ENCODE measurements at places on chromosomes 11 and 22.

DNA sequence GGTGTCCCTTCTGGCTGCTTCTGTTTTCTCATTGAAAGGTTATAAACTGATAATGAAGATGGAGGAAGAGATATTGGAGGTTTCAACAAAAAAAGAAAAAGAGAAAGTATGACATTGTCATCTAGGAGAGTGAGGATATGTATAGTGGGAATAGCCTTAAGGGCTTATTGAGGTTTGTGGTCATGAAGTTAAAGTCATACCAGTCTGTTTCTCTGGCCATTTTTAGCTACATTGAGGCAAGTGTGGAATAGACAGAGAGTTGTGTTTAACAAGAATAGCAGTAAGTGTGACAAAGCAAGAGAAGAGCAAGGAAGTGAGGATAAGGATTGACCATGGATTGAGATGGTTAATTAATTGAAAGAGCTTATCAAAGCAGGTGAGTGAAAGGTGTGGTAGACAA lies 110.4 kb downstream of the ELP4 start:
- no peak for DNase-seq

GRCh38 chr11:112226831-112227401 lies 688 bp downstream of the PTS start:
- DNase-seq: no peak

DNA sequence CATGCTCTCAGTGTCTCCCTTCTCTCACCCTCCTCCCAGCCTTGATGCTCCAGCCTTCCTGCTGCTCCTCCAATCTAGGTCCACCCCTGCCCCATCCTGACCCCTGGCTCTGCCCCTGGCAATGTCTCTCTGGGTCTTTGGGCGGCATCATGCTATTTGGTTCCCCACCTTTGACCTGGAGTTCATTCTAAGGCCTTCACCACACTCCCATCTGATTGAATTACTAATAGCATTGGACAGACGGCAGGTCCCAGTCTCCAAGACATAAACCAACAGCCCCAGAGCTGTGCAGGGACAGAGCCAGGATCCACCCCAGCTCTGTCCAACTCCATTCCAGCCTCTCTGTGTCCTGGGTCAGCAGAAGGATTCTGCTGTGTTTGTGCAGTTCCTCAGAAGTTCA lies 7.2 kb downstream of the APOL4 start:
- DNase-seq: no peak

DNA sequence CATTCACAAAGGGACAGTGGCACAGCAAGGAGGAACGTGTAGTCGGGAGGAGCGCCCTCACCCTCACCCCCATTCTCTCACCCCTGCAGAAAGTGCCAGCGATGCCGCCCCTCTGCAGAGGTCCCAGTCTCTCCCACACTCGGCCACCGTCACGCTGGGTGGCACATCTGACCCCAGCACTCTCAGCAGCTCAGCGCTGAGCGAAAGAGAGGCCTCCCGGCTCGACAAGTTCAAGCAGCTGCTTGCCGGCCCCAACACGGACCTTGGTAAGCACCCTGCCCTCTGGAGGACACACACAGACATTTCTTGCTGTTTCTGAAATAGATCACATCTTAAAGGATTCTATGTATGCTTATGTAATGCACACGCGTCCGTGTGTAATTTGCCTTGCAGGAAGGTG lies 34.9 kb downstream of the TBC1D22A start:
- no peak for DNase-seq

DNA sequence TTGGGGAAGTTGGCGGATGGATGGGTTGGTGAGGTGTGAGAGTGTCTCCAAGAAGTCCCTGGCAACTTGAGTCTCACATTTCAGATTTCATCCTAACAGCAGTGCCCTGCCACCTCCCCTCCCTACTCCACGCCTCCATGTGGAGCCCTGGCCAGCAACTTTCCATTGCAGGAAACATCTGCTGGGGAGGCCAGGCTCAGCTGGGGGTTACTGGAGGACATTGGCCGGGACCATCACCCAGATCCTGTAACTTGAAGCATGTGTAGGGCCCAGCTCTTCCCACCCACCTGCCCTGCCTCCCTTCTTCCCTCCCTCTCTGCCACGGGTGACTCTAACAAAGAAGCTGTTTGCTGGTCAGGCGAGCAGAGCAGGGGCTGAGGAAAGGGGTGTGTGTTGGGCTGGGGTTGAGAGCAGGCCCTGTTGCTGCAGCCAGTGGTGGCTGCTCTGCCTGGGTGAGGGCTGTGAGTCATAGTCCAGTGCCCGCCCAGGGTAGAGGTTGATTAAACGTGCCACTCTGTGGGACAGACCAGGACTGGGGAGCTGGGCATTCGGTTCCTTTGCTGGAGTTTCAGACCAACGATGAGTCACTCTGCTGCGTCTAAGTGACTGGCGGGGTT lies 64.0 kb downstream of the SCN3B start:
- DNase-seq: no peak

Measured in central memory CD8-positive, alpha-beta T cell (primary cell).